ENCODE measurements at places on chromosomes 16 and 17.

GRCh38 chr16:87725596-87726235, 40.1 kb downstream of the KLHDC4 start:
- no peak for DNase-seq

DNA sequence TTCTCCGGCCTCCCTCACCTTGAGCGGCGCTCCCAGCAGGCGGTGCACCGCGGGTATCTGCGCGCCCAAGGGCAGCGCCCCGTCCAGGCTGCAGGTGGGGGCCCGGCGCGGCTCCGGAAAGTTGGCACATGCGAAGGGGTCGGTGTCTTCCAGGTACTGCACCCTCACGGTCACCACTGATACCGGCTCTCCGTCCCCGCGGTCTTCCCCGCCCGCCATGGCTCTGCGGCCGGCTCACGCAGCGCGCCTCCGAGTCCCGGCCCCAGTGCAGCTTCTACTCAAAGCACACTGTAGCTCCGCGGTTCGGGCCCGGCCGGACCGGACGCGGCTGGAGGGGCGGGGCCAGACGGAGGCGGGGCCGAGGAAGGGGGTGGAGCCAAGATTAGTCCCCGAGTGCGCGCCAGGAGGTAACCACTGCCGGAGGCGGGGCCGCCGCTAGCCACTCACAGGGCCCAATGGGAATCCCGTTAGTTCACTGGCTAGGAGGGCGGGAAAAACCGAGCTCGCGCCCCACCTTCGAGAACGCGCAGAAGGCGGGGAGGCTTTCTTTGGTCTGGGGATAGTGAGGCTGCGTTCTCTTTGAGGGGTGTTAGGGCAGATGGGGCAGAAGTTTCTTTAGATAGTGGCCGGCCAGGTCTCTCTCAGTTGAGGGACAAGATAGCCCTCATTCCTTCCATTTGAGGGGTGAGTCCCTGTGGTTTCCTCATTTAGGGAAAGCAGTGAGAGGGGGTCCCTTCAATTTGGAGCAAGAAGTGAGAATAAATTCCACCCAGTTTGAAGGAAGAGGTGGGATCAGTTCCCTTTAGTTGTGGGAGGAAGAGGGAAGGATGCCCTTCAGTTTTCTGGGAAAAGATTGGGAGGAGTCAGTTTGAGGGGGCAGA, at the start of gene FHOD1:
Gene FHOD1 (minus strand): TSS at position 290 of the 881 bp plus-strand sequence. CDS start 71 bp downstream, at position 219.
- peak; percentile 94 for DNase-seq

GRCh38 chr16:87955302-87956097, 4.3 kb downstream of the BANP start:
- no peak for DNase-seq

DNA sequence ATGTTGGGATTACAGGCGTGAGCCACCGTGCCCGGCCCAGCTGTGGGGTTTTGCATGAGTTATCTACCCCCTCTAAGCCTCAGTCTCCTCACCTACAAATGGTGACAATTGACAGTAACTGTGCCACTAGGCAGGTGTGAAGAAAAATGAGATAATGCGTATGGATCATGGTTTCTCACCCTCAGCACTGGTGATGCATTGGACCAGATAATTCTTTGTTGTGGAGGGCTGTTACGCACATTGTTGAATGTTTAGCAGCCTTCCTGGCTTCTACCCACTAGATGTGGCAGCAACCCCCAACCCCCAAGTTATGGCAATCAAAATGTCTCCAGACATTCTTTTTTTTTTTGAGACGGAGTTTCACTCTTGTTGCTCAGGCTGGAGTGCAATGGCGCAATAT, 9.0 kb upstream of the HAPSTR1 start:
- DNase-seq: no peak

DNA sequence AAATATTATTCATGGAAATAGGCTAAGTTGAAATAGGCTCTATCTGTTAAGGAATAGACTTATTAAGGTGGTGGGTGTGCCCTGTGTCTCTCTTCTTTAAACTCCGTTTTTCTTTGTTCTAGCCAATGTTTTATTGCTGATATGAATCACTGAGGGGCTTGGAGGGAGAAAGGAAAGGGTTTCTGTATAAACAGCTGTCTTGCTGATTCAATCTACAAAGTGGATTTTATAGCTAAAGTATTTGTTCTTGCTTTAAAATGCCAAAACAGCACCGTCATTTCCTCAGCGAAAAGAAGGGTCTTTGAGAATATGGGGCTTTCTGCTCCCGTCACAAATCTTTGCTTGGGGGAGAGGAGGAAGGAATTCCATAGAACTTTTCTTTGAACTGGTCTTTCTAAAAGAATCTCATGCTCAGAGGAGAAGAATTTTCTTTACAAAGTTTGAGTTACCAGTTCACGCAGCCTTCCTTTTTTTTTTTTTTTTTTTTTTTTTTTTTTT, 39.3 kb downstream of the MSI2 start:
- DNase-seq: no peak

- DNase-seq: no peak
These were observed 194.2 kb downstream of the NTN1 start for GRCh38 chr17:9215465-9215864.

GRCh38 chr16:85525420-85526184, 87.5 kb upstream of the GSE1 start:
- no peak for DNase-seq

DNA sequence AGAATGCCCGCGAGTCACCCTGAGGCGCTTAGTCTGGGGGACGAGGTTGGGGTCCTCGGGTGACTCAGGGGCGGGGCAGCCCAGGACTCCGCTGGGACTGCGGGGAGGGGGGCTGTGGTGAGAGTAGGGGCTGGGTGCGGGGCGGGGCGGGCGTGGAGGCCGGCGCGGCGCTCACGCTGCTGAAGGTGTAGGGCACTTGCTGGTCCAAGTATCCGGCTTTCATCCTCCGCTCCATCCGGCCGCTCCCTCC, 832 bp downstream of the ETV4 start:
- DNase-seq: no peak

DNA sequence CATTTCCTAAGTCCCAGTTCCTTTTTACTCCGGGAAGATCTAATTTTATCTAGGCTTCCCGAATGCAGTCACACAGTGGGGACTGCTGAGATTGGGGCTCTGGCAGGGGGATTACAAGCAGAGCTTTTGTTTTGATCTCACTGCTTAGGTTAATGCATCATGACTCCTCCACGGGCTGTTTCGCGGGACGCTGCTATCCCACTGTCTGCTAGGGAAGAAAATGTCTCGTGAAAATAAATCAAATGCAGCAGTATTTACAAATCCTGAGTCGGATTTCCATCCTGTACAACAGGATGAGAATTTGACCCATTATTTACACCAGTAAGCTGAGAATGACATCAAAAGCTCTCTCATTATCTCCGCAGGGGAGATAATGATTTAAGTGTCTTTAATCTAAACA, 83.8 kb downstream of the CDH11 start:
- DNase-seq: no peak

DNA sequence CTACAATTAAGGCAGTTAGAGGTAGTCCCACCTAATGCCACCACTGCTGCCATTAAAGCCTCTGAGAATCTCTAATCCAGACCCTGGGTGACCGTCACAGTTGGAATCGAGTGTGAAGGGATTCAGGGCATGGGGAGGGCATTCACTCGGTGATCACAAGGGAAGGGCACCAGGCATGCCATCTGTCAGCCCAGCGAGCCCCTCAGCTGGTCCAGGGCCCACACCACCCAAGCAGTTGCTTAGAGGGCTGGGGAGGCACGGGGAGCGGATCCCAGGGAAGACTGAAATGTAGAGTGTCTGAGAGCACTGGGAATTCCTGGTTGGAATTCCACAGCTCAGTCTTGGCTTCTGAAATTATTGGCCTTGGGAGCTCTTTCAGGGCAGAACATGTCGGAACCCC, 294.6 kb downstream of the CPPED1 start:
- DNase-seq: no peak

DNA sequence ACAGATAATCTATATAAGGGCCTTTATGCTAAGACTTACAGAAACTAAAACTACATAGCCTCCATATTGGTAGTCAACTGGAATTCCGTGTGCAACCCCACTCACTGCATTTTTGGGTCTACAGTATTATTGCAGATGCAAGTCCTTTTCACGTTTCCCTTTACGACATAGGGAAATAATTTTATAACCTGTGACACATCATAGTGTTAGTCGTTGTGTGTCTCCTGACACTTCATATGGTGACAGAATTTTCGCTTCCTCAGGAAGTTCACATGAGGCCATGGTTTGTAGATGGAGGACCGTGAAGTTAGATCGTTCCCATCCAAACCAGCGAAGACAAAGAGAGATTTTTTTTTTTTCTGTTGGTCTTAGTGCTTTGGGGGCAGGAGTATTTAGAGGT, 15.7 kb upstream of the MRC2 start:
- no peak for DNase-seq

- DNase-seq: peak; percentile 19
These were observed at the start of gene FLOT2 for GRCh38 chr17:28896884-28897768. FLOT2 (minus strand) TSS chr17:28897733; CDS start chr17:28897574, 159 bp downstream.

- no peak for DNase-seq
These were observed 2.5 kb downstream of the TRIM47 start for GRCh38 chr17:75875940-75876189.

DNA sequence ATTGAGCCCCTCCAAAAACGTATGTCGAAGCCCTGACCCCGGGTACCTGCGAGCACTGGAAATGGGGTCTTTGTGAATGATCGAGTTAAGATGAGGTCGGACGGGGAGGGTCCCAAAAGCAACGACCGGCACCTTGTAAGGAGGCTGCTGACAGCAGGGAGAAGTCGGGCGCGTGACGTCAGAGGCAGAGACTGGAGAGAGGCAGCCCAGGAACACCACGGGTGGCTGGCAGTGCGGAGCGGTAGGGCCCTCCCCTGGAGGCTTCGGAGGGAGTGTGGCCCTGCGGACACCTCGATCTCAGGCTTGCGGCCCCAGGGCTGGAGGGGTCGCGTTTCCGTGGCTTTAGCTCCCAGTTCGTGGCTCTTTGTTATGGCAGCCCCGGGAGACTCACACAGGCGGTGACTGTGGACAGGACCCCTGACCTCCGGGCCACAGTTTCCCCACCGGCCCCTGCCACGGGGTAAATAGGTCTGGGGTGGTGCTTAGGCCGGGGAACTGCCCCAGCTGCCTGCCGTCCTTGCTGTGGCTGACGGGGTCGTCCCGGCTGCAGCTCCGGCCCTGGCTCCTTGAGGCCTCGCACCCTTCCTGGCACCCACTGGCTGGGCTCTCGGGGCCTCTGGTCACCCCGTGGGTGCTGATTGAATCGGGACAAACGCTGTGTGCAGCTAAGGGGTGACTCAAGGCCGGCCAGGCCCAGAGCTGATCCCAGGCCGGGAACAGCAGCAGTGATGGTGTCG, 10.6 kb upstream of the SSTR5 start:
- DNase-seq: no peak

- DNase-seq: no peak
These were observed 14.8 kb downstream of the PDP2 start for GRCh38 chr16:66894948-66895688.

DNA sequence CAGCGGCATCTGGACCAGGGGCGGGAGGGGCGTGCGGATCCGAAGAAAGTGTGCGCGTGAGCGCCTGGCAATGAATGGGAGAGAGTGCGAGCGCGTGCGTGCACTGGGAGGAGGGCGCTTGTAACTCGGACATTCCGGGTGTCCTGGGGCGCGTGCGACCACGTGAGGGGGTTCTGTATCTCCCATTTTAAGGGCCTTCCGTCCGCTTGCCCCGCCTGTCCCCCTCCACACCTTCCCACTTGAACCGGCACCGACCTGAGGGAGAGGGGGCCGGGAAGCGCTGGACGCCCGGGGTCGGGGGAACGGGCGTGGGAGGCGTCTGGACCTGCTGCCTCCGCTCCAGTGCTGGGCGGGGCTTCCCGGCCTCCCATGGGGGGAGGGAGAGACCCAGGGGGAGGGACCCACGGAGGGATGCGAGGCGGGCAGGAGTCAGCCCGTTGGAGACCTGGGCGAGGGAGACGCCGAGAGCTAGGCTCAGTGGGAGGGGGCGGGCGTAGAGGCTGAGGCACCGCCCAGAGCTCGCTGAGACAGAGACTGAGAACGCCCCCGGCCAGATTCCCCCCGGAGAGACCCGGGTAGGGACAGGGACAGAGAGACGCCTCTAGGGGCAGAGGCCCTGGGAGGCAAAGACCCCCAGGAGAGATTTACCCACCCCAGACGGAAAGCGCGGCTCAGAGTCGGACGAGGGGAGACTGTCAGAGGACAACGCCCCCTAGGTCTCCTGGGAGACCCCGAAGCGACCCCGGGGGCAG, at the start of gene KREMEN2:
Gene KREMEN2 (plus strand): TSS at position 553 of the 752 bp plus-strand sequence. CDS start 246 bp downstream, outside the sequence.
- no peak for DNase-seq

DNA sequence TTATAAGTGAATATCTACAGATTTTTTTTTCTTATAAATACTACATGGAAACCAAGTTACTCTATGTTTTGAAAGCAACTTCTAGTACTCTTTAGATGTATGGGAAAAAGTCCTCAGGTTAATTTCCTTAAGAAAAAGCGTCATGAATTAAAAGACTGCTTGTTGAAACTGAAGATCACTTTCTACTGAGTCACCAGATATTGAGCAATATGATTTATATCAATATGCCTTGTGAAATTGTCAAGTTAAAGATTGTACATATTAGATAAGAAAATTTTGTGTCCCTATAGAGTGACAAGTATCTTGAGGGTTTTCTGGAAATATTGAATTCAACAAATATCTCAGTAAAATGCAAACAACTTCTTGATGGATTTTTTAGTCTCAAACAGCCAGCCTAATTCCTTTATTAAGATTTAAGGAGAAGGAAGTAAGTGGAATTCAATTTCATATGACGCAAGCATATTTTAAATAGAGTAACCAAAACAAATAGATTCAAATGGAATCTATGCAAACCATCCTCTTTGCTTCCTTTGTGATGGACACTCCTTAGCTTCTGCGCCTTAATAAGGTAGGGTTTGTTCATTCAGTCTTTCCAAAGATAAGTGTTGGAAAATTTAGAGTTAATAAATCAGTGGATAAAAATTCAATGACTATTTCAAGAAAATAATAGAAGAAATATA, 16.6 kb downstream of the KRT12 start:
- DNase-seq: no peak

- DNase-seq: no peak
These were observed 9.9 kb downstream of the AXIN1 start for GRCh38 chr16:342455-343213.

DNA sequence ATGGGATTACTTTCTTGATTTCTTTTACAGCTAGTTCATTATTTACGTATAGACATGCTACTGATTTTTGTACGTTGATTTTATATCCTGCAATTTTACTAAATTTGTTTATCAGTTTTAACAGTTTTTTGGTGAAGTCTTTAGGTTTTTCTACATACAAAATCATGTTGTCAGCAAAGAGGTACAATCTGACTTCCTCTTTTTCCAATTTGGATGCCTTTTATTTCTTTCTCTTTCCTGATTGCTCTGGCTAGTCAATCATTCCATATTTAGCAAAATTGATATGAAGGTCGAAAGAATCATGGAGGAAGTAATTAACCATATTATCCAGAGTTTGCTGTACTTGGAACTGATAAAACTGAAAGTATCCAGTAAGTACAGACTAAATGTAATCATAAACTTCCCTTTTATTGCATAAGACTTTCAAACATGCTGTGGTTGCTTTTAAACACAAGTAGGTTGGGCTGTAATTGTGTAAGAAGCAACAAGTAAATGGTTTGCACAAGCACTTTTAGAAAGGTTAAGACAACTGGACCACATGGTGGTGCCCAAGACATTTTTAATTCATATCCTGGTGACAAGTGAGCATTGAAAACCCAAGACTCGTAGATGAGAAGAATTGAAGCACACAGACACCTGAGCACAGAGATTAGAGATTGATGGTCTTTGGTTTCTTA, 8.4 kb downstream of the GDE1 start:
- no peak for DNase-seq

GRCh38 chr17:4725646-4726310, 5.5 kb upstream of the MED11 start:
- DNase-seq: no peak

- DNase-seq: no peak
These were observed 85.7 kb downstream of the NCOR1 start for GRCh38 chr17:16129441-16130205.

Data from thoracic aorta (tissue), 2 donors.